Fibroblast of mammary gland (primary cell): ENCODE measurements at places on chromosomes 12 and 14.

- DNase-seq = no peak
These were observed 34.4 kb upstream of the MGAT4C start for GRCh38 chr12:86290615-86291014.

DNA sequence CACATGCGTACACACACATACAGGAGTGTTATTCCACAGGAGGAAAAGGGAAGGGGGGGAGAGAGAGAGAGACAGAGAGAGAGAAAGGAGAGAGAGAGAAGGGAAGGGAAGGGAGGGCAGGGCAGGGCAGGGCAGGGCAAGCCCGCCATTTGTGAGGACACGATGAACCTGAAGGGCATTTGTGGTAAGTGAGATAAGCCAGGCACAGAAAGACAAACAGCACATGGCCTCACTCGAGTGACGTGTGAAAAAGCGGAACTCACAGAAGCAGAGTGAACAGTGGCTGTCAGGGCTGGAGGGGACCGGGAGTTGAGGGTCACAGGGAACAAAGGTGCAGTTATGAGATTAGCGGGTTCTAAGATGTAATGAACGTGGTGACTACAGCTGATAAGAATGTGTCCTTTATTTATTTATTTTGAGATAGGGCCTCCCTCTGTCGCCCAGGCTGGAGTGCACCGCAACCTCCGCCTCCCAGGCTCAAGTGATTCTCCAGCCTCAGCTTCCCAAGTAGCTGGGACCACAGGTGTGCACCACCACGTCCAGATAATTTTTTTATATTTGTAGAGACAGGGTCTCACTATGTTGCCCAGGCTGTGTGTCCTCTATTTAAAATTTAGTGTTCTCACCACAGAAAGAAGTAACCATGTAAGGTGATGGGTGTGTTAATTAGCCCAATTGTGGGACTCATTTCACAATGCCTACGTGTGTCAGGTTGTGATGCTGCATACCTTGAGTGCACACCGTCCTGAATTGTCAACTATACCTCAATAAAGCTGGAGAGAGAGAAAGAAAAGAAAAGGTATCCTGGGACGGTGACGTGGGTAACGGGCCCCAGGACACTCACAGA lies 18.7 kb upstream of the FBRSL1 start:
- no peak for DNase-seq

DNA sequence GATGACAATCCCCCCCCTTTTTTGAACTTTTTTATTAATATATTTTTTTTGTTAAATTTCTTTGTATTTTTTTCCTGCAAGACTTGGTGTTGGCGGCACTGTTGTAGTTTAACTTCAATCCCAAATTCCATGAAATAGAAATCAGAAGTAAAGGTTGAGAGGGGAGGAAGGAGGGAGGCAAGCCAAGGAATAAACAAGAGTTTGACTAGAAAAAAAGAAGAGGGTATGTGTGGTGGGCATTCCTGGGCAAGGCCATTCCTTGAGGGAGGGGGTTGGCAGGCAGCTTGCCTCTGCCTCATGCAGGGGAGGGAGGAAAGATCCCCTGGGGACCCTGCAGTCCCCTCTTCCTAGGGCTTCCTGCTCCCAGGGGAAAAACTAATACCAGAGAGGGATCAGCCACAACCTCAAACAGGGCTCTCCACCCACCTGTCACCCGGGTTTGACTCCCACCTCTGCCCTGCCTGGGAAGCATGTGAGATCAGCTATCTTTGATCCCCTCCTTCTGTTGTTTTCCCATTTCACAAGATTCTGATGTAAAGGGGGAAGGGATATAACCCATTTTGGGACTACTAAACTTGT lies 519 bp upstream of the AP1G2 start:
- no peak for DNase-seq

DNA sequence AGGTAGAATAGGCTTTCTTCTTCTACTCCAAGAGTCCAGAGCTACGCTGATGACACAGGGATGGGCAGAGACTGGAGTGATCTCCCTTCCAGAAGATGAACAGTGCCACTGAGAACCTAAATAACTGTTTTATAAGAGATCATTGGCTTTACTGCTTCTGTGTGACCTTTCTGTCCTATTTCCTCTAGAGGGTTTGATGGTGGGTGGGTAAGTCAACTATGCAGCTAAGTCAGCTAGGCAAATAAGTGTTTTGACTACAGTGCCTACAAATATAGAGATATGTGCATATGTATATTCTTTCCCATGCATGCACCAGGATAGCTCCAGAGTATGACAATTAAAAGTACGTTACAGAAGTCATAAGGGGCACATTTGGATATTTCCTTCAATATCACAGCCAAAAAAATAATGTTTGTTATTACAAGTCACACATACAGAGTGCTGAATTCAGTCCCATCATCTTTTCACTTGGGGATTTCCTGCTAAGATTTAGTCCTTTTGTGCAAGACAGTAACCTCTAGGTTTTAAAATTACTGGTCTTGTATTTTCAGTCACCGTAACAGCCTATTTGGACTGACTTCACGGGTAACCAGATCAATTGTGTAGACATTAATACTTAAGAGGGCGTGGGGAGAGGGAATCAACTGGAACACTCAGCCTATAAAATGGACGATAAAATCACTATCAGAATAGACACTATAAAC lies 412.6 kb upstream of the SOX5 start:
- no peak for DNase-seq

DNA sequence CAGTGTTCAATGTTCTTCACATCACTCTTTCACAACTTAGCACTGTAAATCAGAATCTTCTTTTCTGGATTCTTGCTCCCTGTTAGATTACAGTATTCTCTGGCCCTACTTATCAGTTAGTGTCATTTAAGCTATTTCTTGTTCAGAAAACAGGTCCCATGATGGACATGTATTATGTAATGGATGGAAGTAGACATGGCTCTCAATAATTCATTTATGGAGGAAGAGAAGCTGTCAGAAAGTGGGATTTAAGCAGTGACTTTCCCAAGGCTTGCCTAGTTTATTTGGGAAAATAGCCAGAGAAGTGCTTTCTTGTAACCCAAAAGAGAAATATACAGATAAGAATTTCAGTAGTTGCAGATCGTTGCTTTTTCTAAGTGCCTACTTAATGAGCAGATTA lies 1.6 kb downstream of the ERC1 start:
- DNase-seq = peak; percentile 12

- no peak for DNase-seq
These were observed 190.4 kb upstream of the FOXN3 start for GRCh38 chr14:89607453-89607852.

DNA sequence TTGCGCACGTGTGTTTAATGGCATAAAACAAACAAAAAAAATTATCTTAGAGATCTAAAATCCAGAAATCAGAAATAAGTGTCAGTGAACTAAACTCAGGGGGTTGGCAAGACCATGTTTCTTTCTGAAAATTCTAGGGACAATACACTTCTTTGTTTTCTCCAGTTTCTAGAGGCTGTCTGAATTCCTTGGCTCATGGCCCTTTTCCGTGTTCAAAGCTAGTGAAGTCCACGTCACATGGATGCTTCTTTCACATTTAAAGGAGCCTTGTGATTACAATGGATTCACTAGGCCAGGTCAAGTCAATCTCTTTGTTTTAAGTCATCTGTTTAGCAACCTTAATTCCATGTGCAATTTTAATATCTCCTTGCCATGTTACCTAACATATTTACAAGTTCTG lies 22.4 kb downstream of the SLCO1B3 start:
- DNase-seq = no peak

DNA sequence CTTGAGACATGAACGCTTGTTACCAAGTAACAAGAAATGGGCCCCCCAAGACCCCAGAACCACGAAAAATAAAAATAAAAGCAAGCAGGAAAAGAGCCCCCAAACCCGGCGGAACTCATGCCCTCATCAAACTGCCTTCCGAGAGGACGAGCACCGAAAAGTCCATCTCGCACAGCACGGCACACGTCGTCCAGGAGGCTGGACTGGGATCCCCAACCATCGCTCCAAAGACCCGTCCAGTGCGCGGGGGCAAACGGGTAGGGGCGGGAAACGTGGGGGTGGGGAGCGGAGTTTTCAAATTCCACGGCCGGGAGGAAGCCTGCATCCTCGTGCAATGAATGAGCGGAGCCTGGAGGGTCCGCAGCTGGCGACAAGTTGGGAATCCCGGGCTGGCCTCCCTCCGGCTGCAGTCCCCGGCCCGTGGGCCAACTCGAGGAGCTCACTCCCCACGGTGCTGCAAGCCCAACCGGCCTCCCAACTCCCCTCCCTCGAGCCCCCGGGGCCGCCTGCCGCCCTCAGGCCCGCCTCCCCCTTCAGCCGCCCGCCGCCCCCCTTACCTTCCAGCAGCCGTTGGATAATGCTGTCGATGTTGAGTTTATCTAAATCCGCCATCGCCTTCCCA lies 484 bp downstream of the PPP1CC start:
- DNase-seq = no peak

DNA sequence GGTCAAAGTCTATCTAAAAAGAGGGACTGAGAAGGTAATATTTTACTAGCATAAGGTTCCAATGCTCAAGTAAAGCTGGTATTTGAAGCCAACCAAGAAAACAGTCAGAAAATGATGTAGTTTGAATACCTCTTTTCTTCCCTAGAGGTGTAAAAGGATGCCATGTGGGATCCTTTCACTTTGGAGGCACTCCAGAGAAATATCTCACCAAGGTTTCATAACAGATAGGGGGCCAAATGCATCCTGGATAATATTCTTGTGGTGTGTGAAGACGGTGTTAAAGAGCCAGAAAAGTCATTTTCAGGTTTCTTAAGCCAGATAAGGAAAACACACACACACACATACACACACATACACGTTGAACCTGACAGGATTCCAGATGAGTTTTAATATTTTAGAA lies 136.1 kb upstream of the PRKD1 start:
- DNase-seq = no peak

DNA sequence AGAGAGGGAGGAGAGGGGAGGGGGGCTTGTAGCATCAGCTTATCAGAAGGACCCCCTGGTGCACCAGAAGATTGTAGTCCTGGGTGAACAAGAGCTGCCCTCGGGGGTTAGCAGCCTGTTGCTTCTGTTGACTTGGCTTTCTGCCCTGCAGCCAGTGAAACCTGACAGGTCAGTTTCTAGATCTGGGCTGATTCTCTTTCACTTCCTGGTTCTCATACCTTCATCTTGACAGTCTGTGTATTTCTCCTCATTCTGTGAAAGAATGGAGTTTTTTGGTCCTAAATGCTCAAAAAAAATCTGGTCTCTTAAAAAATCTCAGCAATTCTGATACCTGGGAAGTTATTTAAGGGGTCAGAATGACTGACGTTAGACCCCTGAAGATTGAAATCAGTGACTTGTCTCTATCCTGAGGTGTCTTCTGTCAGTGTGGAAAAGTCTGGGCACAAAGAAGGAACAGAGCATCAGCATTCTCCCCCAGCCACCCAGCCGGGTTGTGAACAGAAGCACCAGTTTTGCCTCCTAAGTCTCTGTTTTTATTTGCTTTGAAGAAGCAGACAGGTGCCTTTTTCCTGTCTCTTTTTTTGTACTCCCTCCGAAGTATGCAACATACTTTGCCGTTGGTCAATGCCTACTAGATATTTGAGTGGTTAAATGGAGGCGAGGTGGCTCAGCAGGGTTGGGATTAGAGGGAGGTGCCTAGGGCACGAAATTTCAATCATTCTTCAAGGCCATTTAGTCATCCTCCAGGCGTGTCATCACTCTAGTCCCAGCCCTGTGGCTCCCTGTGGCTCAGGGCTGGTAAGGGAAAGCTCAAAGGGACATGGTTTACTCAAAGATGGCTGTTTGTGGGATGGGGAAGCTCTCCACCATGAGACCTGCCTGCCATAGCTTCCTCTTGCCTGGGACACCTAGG lies 24.0 kb downstream of the TTC9 start:
- DNase-seq = no peak

- no peak for DNase-seq
These were observed 6.0 kb downstream of the EXOC3L4 start for GRCh38 chr14:103100281-103101121.

- DNase-seq = no peak
These were observed 144.1 kb upstream of the AMIGO2 start for GRCh38 chr12:47223848-47224213.

- no peak for DNase-seq
These were observed 85.0 kb downstream of the KIF26A start for GRCh38 chr14:104223101-104224041.

DNA sequence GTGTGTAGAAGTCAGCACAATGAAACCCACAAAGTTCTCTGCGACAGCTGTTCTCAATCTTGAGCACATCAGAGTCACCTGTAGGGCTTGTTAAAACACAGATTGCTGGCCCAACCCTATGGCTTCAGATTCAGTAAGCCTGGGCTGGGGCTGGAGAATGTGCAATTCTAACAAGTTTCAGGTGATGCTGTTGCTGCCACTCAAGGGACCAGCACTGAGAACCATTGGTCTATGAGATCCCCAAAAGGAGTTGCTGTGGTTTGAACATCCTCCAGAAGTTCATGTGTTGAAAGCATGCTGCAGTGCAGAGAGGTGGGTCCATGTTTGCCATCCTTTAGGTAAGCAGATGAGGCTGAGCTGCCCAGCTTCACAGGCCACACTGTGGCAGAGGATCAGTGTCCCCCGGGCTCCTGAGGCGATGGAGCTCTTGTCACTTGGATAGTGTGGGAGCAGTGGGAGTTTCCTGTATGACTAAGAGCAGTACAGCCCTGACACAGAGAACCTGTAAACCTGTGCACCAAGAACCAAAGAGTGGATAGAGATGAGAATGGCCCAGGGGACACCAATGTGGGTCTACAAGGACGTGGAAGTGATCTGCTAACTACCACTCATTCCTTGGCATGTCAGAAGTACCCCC lies 8.0 kb upstream of the RTRAF start:
- no peak for DNase-seq

DNA sequence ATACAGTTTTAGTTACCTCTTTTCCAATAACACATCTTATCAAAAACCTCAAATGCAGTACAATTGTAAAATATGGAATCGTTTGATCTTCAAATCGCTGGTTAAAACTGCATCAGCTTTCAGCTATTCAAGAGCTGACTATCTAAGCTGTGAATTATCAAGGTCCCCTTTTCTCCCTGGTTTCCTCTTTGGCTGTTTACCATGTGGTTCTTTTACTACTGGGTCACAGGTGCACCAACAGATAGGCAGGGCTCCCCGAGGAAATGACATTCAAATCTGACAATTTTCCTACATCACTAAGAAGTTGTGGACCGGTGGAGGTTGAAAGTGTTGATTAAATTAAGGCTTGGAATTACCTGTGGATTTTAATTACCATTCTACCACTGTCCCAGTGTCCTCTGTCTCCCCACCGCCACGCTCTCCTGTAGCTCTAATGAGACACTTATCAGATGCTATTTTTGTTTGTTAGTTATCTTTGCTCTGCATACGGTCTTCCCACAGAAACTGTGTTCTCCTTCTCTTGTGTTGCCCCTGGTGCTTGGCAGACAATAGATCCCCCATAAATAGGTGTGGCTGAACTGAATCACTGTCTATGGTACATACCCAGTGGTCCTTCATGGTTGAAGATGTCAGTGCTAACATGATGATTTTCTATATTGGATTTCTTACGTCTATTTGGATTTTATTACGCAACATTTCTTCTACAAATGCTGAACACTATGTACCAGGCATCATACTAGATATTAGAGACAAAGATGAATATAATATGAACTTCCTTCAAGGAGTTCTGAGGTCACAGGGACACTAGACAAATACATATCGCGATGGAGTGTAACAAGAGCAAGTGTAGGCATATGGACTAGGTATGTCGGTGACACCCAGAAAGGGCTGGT lies 20.9 kb upstream of the PLXNC1 start:
- no peak for DNase-seq
